ENCODE measurements at places on chromosomes 5 and 9.

GRCh38 chr5:180611140-180611850 is 20.0 kb upstream of the SCGB3A1 start:
- no peak for DNase-seq

DNA sequence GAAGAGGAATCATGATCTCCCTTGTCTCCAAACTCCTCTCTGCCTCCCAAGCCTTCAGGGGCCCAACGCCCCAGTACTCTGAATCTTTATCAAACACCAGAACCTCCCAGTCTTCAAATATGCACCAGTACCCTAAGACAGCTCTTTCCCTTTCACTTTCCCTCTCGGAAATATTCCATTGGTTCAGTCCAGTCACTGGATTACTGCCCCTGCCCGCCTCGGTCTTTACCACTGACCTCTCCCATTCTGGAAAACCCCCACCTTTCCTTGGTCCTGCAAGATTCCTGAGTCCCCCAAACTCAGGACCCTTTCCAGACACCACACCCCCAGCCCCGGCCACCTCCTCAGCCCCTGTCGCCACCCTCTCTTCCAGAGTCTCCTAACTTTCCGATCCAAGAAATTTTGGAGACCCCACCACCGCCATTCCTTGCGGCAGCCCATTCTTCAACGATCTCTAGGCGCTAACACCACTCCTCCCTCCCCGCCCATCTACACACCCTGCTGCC is 674 bp downstream of the C5orf15 start:
- DNase-seq, result no peak

- DNase-seq, result no peak
Measured at GRCh38 chr5:154899151-154899816, 38.7 kb downstream of the GEMIN5 start.

GRCh38 chr9:134589748-134590147 is 51.9 kb upstream of the COL5A1 start:
- DNase-seq, result no peak

- no peak for DNase-seq
Measured at GRCh38 chr9:123368536-123369153, 12.6 kb downstream of the CRB2 start.

GRCh38 chr5:105767267-105767666 is 1903.5 kb downstream of the EFNA5 start:
- DNase-seq, result no peak

GRCh38 chr9:110900917-110901316 is 137.4 kb downstream of the LPAR1 start:
- DNase-seq, result no peak

DNA sequence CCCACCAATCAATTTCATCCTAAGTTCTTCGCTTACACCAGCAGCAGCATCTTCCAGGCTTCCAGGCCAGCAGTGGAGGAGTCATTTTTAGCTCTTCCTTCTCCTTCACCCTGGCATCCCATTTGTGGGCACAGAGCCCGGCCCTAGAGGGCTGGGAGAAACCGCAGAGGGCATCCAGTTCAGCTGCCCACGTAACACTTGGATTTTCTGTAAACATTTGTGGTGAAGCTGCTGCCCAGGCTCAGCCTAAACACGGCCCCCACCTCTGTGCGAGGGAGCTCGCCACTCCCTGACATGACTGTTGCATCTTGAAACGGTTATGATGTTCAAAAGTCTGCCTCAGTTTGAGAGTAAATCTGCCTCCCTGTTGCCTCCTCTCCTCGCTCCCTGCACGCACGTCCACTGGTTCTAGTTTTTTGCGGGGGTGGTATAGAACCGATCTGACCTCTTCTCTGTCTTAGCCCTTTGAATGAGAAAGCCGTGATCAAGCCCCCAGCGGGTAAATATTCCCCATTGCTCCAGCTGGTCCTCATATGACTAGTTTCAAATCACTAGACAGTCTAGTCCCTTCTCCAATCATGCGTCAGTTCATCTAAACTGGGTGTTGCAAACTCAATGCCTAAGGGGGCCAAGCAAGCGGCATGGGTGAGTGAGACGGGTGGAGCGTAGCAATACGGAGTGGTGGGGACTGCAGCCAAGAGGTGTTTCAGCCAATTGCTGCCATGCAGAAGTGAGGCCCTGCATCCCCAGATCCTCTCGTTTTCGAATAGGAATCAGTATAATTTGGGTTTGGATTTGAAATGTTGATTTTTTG is 34.9 kb upstream of the N4BP3 start:
- no peak for DNase-seq

DNA sequence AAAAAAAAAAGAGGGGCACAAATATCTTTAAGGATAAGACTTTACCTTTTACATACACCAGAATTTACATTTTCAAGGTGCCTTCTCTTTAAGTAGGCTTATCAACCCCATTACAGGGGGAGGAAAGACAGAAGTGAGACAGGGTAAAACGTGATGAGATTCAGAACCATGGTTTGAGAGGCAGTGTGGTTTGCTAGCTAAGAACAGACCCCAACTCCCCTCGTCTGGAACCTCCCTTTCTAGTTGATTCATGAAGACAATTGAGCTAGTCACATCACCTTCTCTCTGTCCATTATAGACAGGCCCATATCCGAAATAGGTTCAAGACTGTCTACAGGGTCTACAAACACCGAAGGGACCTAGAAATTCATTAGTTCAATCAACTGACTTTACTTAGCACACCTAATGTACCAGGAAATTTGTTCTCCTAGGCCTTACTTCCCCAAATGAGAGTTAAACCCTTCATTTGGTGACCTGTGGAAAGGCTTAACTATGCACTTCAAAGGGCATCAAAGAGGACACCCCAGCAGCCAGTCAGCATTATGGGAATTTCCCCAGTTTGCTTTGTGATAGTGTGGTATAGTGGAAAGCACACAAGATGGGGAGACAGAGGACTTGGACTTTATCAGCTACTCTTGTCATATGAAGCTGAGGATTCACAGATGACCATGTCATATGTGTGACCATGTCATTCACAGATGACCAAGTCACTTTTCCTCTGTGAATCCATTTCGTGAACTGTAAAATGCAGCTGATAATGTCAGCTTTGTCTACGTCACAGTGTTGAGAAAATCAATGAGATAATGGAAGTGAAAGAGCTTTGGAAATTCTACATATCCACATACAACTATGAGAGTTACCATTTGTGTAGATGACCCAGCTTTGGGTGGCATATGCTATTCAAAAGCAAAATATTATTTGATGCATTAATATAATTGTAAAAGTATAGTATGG is 40.2 kb upstream of the CYFIP2 start:
- DNase-seq, result no peak

- DNase-seq, result no peak
Measured at GRCh38 chr9:110623462-110624025, 44.0 kb upstream of the SVEP1 start.

- no peak for DNase-seq
Measured at GRCh38 chr9:38285236-38285635, 107.3 kb upstream of the ALDH1B1 start.

DNA sequence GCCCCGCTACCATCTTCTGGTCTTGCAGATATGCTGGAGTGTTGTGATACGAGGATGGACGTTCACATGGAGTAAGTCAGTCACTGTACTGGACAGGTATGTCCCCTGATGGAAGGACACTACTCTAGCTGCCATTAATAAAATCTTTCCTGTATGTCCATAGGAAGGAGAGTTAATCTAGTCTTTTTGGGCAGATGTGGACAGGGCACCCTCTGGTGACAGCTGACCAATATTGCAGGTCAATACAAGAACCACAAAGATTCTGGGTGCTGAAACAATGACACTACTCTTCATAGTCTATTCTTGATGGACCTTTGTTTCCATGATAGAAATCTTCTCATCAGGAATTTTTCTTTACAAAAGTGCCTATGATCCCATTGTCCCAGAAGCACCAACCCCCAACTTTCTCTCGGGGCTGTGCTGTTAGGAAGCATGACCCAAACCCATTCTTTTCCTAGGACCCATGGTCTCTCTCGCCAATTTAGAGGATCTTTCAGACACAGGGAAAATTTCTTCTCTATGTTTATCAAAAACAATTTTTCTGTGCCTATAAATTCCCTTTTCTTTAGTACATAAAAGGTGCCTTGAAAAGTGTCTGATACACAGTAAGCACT is 376.9 kb downstream of the DTWD2 start:
- DNase-seq, result no peak

DNA sequence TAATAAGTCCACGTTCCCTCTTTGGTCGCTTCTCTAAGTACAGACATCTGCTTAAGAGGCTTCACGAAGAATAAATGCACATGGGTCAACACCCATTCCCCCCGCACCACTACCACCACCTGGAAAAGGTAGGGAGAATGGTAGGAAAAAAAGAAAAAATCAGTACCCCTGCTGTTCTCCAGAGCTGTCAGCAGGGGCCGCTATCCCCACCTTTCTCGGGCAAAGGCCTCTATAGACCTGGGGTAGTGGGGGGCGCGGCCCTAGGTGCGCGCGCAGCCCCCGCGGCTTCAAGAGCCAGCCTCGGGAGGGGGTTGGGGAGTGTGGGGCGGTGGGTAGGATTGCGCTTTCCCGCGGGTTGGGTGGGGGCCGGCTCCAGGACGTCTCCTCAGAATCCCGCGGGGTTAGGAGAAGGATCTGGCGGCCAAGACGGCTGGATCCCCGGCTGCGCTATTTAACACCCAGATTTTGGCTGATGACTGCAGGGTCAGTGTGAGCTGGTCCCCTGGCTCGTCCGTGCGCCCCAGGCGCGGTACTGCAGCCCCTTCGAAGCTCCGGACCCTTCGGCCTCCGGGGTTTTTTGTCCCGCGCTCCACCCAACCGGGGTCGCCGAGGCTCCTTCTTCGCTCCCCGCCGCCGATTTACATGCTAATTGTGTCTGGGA is 1.6 kb upstream of the SEMA6A start:
- peak; percentile 43 for DNase-seq

DNA sequence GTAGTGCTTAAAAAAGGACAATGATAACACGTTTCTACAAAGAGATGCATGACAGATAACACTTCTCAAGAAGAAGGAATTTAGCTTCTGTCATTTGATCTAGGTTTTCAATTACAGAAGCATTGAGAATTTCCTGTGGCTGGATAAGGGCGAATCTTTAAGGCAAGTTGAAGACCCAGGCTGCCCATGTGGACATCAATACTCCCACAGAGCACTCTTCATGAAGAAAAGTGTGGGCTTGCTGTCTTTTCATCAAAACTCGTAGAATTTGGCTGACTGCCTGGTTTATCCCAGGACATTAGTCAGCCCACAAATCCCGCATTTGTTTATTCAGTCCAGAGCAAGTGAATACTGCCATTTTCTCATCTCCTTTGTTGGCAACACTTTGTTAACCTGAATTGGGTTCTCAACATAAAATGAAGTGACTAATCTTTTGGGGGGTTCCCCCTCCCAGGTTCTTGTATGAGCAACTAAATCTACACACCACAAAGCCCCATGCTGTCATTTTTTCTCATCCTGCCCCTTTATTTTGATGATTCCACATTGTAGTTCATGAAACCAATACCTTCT is 43.4 kb upstream of the CDKN2B start:
- peak; percentile 19 for DNase-seq

DNA sequence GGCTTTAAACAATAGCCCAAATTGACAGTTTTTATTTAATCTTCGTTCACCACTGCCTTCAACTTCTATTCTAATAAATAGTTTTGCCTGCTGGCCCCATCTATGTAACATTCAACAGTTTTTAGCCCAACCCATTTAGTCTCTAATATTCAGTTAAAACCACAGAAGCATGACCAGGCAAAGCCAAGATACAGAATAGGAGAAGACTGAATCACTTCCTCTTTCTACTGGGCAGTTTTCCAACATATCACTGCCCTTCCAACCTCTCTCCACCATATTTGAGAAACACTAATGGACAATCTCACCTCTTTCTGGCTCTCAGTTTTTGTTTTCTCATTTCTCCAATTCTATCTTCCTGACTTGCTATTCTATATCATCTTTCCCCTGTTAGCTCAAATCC is 352.9 kb downstream of the DNAH5 start:
- DNase-seq, result no peak

DNA sequence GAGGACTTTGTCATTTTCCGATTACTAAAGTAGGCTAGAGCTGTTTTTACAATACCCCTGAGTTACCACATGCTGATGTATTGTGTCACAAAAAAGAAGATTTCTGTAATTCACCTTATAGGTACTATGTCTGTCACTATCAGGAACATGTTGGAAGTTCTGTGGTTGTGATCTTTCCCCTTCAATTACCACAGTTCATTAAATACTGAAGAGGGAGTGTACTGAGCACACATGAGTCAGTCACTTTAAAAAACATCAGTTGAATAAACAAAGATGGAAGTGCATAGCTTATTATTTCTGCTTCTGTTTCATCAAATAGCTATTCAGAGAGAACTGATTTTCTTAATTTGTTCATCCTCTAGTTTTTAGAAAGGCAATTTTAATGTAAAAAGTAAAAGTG is 31.7 kb downstream of the AP3S1 start:
- no peak for DNase-seq

GRCh38 chr5:42547141-42547540 is 123.9 kb downstream of the GHR start:
- DNase-seq, result no peak

DNA sequence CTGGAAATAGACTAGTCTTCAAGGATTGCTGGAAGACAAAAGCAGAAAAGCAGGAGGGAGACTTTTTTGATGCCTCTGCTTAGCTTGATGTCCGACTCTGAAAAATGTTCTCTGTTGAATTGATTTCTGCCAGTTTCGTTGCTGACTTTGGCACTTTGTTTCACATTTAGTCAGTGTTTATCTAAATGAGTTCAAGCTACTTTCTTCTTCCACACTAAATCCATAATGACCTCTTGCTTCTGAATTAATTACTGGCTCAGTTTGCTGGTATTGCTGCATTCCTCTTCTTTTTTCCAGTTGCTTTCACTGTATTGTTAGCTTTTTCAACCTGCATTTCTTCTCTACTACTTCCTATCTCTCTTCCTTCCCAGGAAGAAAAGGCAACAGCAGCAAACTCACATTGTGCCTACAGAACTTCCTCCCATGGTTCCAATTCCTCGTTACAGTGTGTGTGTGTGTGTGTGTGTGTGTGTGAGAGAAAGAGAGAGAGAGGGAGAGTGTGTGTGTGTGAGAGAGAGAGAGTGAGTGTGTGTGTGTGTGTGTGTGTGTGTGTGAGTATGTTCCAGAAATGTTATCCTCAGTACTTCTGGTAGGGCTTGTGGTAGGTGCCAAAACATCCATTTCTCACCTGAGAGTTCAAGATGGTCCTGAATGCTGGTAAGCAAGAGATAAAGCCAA is 234.8 kb downstream of the CSNK1G3 start:
- DNase-seq, result no peak

GRCh38 chr5:122471031-122471751 is 159.2 kb downstream of the SNCAIP start:
- no peak for DNase-seq

DNA sequence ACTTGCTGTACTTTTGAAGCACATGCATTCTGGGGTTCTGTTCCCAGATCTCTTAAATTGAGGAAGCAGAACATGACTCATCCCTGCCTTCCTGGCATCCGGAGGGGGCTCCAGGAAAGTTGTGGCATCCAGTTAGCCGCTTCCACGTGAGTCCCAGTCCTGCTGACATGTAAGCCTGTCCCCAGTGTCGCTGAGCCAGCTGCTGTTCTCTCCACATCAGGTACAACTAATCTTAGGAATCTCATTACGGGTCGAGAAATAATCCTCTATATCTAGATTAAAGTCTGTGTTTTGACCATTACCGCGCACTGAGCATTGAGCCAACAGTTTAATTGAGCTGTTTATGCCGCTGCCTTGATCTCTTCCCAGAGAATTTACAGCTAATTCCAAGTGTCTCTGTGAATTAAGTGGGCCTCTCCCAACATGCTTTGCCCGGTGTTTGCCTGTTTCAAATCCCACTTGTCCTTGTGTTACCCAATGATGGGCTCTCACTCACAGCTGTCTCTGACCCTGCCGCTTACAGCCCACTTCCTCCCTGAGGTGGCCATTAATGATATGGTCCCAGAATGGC is 10.5 kb upstream of the SHB start:
- no peak for DNase-seq
